ENCODE measurements at places on chromosomes 1 and 21. TPM values are rescaled to one million over a fixed set of nuclear protein-coding genes. Genes with fewer than 3 reads are reported as not detected.

The SPATA17 gene
- not detected for total RNA-seq

The SNIP1 gene
- 40.3 TPM for total RNA-seq

The MMP23B gene
- total RNA-seq = 0.79 TPM

DNA sequence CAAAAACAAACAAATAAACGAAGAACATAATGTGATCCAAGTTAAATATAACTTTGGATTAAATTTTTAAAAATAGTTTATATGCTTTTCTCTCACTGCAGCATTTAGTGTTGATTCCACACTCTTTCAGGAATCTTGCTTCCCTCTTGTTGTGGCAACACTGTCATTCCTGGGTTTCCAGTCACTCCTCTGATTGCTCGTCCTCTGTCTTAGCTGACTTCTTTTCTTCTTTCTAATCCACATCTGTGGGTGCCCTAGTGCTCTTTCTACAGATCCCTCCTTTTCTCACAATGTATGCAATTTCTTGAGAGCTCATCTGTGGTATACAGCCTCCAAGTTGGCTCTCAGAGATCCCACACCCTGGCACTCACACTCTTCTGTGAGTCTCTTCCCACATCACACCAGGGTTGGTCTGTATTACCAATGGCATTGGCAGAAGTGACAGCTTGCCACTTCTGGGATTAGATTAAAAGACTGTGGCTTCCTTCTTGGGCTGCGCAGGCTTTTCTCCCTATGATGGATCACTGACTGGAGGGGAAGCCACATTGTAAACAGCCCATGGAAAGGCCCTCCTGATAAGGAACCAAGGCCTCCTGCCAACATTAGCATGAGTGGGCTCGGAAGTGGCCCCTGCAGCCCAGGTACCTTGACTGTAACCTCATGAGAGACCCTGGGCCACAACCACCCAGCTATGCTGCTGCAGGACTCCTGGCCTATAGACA, 11.5 kb upstream of the MYOC start:
- H3K4me1 ChIP-seq = peaks cover 15% of the 10 kb centered on the region
- H3K36me3 ChIP-seq = no peaks in the 10 kb centered on the region
- DNase-seq = no peak

DNA sequence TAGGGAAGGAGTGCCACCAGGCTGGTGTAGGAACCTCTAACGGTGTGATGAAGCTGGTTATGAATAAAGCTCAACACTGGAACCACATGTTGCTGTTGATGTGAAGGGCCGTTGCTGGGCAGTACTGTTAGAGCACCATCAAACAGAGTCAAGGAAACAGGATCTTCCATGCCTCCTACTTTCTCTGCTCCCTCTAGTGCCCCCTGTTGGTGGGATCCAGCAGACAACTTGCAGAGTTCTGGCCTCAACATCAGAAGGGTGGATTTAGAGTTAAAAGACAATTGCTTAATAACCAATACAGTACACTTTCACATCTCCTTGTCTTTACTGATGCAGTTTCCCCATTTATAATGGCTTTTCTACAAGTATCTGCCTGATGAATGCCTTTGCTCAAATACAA, 336.4 kb downstream of the NTNG1 start:
- no peaks in the 10 kb centered on the region for H3K36me3 ChIP-seq
- H3K27ac ChIP-seq = no peak overlapping the region
- no peaks in the 10 kb centered on the region for H3K4me1 ChIP-seq
- DNase-seq = no peak

DNA sequence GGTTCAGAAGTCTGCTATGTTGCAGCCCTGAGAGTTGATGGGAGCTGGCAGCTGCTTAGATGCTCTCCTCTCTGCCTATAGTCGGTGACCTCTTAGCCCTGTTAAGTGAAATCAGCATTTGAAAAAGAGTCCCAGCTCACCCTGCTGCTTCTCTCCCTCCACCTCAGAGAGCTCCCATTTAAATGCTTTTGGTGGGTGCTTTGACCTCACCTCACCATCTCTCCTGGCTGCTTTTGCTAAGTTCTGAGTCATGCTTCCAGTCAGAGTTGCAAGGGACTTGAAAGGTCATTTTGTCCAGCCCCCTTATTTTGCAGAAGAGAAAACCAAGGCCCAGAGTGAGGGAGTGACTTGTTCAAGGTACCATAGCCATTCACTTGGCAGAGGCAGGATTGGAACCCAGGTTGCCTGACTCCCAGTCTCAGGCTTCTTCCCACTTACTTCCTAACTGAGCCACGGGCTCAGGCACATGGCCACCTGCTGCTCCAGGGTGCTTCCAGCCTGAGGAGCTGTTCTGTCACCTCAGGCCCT, 3.3 kb downstream of the MAPKAPK2 start:
- H3K4me1 ChIP-seq = peaks cover 54% of the 10 kb centered on the region
- H3K27me3 ChIP-seq = no peaks in the 10 kb centered on the region

GRCh38 chr1:200029035-200029821, 1.7 kb downstream of the NR5A2 start:
- no peak for DNase-seq
- H3K36me3 ChIP-seq = no peaks in the 10 kb centered on the region

DNA sequence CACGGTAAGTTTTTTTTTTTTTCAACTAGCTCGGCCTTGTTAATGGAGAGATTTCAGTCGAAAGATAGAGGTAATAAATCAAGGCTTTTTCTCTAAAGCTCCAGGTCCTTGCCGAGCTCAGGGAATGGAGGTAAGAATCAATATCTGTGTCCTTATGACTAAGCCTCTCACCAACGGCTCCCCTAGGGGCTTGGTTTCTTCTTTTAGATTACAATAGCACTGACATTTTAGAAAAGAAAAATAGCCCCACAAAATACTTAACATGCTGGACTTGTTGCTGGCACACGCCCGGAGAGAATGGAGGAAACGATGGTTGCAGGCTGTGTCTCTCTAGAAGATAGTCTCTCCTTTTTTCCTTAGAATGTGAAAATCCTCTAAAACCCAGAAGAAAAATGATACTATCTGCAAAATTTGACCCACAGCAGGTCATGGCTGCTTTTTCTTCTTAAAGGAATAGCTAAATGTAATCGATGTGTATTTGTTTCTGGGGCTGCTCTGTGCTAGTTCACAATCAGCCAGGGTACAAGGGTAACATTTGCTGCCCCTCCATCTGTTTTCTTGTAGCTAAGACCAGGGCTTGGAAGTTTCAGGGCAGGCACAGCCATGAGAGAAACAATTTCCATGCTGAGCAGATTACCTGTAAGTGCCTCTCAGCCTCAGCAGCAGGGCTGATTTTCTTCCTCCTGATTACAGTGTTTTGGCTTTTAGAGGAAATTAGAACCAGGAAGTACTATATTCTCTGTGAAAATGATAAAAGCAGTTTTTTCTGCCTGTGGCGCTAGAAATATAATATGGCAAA, 86.2 kb upstream of the GNG12 start:
- H3K36me3 ChIP-seq = no peaks in the 10 kb centered on the region
- no peak overlapping the region for H3K27ac ChIP-seq
- no peaks in the 10 kb centered on the region for H3K27me3 ChIP-seq
- H3K4me1 ChIP-seq = no peaks in the 10 kb centered on the region
- no peak for DNase-seq
